Immature natural killer cell (primary cell): ENCODE measurements at places on chromosomes 2 and 18.

- DNase-seq: no peak
Observed at GRCh38 chr2:68274022-68274421, 21.7 kb upstream of the PPP3R1 start.

- DNase-seq: no peak
Observed at GRCh38 chr2:213703406-213704098, 419.3 kb downstream of the SPAG16 start.

DNA sequence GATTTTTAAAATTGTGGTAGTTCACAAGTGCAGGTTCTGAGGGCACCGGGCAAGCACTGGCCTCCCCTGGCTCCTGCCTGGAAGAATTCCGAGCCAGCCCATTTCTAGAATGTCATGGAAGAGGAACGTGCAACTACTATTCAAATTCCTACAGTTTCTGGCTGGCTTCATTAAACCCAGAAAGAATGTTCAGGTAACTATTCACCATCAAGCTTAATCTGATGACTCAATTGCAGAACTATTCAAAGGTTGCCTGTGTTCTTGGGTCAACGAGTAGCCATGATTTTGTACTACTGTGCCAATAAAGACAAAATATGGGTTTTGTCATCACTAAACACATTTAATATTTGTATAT is 14.3 kb upstream of the MFF start:
- DNase-seq: no peak

DNA sequence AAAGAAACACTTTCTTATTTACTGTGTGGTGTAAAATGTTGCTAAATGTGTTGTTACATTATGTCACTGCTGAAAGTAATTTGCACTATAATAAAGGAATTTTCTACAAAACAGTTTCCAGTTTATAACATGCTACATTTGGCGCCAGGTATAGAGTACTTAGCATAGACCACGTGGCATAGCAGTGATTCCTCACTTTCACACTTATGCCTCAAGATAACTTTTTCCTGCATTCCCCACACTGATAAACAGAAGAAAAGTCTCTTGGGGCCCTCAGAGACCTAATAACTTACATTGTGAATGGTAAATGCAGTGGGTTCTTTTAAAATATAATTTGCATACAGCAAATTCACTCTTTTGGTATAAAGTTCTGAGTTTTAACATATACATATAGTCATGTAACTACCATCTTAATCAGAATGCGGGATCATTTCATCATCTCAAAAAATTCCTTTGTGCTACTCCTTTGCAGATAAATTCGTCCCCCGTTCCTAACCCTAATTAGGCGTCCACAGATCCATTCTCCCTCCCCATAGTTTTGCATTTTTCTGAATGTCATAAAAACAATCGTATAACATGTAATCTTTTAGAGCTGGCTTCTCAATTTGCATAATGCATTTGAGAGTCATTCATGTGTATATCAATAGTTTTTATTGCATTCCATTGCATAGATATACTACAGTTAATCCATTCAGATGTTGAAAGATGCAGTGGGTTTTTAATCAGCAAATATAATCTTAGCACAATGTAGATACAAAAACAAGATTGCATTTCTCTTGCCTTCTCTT is 7.5 kb downstream of the LGALSL start:
- no peak for DNase-seq

- no peak for DNase-seq
Observed at GRCh38 chr2:173054466-173054865, 21.2 kb upstream of the MAP3K20 start.

- peak; percentile 1 for DNase-seq
Observed at GRCh38 chr2:99088017-99088416, 53.5 kb upstream of the C2orf15 start.

DNA sequence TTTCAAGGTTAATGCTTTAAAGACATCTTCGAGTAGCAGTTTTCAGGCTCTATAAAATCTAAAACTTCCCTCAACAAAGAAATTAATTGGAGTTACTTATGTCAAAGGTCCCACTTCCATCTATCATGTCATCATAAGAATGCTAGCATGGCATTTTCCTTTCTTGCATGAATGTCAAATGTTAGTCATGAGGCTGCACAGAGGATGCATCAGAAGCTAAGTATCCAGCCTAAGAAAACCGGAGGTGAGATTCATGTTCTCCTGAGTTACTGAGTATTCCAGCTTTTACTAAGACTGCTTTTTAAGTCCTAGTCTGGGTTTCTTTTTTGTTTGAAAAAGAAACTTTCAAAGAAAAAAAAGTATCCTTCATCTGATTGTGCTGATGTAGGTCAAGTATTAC is 130.6 kb upstream of the CDH19 start:
- DNase-seq: no peak

DNA sequence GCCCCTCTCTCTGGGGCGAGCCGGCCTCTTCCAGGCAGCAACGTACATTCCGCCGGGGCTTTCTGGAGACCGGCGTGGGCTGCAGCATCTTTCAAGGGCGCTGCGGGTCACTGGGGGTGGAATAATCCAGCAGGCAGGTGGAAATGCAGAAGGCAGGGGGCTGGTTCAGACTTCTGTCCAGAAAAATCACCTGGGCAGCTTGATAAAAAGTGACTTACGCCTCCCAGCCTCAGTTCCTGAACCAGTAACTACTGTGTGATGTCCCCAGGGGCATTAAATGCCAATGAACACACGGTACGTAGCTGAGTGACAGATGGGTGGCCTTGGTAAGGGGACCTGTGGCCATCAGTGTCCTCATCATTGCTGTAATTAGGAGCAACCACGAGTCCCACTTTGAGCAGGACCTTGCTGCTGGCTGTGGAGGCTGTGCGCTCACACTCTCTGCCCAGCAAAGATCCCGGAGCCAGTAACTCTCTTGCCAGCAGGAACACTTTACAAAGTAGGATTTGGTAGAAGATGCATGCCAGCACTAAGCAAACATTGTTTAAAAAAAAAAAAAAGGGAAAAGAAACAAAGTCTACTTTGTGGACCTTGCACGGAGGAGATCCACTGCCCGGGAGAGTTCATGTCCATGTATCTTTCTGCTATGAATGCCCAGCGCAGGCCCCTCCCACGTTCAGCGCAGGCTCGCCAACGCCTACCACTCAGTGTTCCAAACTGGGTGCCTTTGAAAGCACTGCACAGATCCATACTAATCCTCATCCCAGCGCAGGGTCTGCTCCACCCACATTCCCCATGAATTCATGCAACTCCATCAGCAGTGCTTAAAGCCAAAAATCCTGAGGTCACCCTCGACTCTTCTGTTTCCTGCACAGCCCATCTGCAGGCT is 177.3 kb downstream of the HDAC4 start:
- no peak for DNase-seq

- DNase-seq: no peak
Observed at GRCh38 chr2:11598228-11598731, 64.4 kb downstream of the GREB1 start.

DNA sequence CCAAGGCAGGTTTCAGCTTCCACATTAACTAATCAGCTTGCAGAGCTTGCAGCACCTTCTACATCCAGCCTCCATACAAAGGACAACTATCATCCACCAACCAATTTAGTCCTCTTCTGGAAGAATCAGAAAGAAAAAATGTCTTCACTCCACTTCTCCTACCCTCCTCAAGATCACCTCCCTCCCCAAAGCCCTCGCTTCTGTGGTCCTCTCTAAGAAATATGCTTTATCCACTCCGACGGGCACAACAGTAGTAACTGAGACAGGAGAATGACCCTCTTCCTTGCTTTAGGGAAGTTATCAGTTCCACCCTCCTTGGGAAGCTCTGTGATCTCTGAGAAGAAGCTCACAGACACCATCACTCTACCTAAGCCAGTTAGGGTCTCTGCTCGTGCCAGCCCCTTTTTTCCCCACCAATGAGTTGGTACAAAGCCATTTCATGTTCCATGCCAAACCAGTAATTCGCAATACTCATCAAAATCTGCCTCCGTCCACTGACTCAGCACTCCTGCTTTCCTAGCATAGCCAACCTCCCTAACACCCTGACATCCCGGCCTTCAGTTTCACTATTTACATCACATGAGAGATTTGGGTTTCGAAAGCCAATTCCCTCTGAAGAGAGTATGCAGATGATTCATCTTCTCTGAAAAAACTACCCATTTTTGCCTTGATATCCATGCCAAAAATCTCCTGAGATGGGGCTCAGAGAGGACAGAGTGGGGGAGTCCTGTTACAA is 114.1 kb upstream of the PKDCC start:
- no peak for DNase-seq

DNA sequence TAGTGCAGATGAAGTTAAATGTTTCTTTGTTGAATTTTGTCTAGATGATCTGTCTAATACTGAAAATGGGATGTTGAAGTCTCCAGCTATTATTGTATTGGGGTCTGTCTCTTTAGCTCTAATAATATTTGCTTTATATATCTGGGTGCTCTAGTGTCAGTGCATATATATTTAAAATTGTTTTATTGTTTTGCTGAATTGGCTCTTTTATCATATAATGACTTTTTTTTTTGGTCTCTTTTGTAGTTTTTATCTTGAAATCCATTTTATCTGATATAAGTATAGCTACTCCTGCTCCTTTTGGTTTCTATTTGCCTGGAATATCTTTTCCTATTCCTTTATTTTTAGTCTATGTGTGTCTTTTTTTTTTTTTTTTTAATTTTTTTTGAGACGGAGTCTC is 79.2 kb downstream of the COMMD1 start:
- DNase-seq: no peak

GRCh38 chr2:79200762-79201161 is 41.2 kb upstream of the REG3A start:
- DNase-seq: no peak

GRCh38 chr2:105627534-105627933 is 117.2 kb upstream of the NCK2 start:
- no peak for DNase-seq

DNA sequence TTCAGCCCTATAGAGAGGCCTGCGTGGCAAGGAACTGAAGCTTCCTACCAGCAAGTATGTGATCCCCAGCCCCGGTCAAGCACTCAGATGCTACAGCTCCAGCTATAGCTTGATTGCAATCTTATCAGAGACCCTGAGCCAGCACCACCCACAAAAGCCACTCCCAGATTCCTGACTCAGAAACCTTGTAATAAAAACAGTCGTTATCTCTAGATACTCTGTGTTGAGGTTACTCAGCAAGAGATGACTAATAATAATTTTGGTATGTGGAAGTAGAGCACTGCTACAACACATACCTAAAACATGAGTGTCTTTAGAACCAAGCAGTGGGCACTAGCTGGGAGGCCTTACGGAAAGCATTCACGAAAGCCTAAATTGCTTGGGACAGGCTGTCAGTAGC is 216.9 kb downstream of the UXS1 start:
- no peak for DNase-seq

GRCh38 chr2:216653093-216653799 is 20.0 kb downstream of the IGFBP2 start:
- no peak for DNase-seq

DNA sequence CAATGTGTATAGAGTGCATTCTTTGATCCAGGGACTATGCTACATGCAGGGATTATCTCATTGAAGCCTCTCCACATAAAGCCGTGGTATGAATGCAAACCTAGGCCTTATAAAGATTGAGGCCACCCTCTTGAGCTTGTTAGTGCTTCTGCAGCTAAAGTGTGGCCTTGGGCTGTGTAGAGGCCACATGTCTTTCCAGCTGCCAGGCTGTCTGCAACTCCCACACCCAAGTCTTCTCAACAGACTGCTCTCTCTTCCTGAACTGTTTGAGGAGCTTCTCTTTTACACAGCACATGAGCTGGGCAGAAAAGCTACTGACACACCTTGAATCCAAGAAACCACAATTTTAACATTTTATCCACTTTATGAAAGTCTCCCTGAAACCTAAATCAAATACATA is 119.2 kb upstream of the MEX3C start:
- no peak for DNase-seq

DNA sequence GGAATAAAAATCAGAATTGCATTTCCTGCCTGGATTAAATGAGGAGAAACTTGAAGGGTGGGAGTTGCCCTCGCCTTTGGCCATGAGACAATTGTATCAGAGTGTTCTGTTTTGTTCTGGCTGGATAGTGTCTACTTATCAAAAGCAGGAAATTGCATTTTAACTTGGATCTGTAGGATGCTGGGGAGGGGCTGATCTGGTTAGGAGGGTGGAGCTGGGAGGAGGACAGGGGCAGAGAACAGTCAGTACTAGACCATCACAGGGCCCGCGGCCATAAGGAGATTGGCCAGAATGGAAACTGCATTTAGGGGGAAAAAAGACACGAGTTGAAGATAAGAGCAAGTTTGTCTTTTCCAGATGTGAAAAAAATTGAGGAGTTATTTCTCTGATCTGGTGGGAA is 199.1 kb upstream of the POU3F3 start:
- no peak for DNase-seq

GRCh38 chr2:37489041-37489456 is 144.6 kb downstream of the QPCT start:
- DNase-seq: no peak

GRCh38 chr2:25497918-25498407 is 156.2 kb upstream of the DNMT3A start:
- DNase-seq: no peak
